ENCODE measurements at places on chromosomes 12 and 14. TPM values are rescaled to one million over a fixed set of nuclear protein-coding genes. Genes with fewer than 3 reads are reported as not detected.

The TMEM229B gene
- 4.1 TPM for total RNA-seq

The GLS2 gene
- total RNA-seq, result not detected

The AICDA gene
- total RNA-seq, result not detected

The PLXNC1 gene
- 9.2 TPM for total RNA-seq

The LDHB gene
- 89.6 TPM for total RNA-seq

The CD27 gene
- total RNA-seq, result 4.7 TPM

GRCh38 chr12:12718853-12719252 lies 1.7 kb downstream of the CDKN1B start:
- no peak for DNase-seq

- DNase-seq, result no peak
These were observed 381.5 kb upstream of the STXBP6 start for GRCh38 chr14:25431211-25432076.

- DNase-seq, result no peak
These were observed 343.2 kb downstream of the ZFP36L1 start for GRCh38 chr14:68449561-68450181.

DNA sequence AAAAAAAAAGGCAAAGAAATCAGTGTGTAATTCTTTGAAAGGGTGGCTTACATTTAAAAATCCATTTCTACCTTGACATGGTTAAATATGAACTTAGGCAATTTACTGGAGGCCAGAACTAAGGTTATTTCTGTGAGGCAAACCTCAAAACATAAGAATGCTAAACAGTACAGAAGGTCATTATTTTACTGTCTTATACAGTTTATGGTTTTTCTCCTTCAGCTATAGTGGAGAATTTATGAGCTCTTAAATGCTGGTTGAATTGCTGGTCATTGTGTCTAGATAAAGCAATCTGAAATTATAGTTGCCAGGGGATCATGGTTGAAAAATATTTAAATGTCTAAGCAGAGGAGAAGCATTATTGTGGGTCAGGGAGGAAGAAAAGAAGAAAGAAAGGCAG lies 70.5 kb downstream of the TRIM9 start:
- DNase-seq, result no peak

GRCh38 chr12:114735680-114736374 lies 51.9 kb upstream of the TBX3 start:
- DNase-seq, result no peak

DNA sequence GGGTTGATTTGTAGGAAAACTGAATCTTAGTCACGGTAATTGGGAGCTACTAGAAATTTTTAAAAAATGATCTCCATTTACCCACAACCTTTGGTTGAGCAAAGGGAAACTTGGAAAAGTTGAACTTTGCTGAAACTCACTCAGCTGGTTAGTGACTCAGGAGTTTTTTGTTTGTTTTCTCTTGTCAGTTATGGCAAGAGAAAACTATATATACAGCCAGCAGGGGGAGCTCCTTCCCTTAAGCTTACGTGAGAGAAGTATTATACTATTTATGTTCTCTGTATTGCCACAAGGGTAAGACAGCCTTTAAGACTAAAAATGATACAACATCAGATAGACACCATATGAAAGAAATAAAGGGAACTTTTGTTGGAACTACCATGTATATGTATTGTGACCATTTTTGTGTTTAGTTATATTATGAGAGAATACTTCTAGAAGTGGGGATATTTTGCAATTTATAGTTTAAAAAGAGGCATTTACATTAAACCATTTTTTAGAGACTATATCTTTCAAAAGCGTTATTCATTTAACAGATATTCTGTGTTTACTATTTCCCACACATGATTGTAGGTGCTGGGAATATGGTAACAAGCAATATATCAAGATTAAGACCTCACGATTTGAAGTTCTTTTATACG lies 28.1 kb upstream of the TBC1D30 start:
- no peak for DNase-seq

DNA sequence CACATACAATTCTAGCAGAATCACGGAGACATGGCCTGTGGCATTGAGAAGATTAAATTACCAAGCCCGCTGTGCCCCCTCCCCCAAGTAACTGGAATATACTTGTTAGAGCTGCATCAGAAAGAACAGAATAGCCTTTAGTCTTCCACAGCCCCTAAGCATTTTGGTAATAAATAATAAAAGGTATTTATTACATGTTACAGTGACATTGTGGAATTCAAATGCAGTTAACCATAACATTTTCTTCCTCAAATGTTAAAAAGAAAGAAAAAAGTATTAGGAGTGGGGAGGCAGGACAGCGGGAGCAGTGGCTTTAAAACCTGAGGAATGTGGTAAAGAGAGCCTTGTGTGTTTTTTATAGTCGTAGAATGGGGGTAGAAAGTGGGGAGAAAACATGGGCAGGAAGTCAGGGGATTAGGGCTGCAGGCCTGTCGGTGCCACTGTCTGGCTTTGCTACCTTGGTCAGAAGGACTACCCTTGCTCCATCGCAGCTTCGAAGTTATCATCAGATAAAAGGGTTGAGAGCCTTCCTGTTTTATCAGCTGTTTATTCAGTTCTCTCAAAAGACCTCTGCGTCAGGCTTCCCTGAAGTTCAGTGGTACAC lies 255.9 kb downstream of the MSRB3 start:
- DNase-seq, result no peak

DNA sequence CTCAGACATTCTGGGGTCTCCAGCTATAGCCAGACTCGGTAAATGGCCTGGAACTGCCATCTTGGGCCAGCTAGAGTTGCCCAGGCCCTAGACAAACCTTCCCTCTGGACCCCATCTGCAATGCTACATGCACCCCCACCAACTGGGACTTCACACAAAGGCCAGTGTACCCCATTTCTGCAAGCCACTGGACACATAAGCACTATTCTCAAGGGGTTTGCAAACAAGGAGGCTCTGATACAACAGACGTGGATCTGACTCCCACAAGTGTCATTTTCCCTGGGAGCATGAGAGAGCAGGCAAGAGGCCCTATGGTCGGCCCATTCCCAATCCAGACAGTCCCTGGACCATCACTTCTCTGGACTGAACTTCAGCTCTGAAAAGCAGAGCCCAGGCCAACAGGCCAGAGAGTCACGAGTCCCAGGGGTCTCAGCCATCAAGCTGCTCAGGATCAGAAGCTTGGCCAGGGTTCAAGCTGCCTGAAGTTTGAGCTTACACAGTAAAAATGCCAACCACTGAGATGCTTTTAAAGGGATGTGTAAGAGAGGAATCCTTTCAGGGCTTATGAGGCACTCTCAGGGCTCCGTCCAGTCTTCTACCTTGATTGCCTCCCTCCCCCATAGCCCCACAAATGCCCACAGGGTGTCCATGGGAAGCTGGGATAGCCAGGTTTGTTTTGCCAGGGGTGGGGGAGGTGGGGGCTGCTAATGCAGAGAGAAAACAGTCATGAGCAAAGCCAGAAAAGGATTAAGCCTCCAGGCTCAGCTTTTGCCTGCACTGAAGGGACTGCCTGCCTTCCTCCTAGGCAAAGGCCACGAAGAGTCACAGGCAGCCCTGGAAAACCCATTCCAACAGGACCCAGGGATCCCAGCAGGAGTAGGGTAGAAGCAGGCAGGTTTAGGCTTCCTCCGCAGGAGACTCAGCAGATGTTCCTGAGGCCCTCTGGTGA lies 31.7 kb upstream of the PNMA1 start:
- DNase-seq, result no peak

GRCh38 chr12:124759841-124760503 lies 103.7 kb downstream of the SCARB1 start:
- no peak for DNase-seq

GRCh38 chr14:85921241-85921640 lies 391.3 kb downstream of the FLRT2 start:
- DNase-seq, result no peak

DNA sequence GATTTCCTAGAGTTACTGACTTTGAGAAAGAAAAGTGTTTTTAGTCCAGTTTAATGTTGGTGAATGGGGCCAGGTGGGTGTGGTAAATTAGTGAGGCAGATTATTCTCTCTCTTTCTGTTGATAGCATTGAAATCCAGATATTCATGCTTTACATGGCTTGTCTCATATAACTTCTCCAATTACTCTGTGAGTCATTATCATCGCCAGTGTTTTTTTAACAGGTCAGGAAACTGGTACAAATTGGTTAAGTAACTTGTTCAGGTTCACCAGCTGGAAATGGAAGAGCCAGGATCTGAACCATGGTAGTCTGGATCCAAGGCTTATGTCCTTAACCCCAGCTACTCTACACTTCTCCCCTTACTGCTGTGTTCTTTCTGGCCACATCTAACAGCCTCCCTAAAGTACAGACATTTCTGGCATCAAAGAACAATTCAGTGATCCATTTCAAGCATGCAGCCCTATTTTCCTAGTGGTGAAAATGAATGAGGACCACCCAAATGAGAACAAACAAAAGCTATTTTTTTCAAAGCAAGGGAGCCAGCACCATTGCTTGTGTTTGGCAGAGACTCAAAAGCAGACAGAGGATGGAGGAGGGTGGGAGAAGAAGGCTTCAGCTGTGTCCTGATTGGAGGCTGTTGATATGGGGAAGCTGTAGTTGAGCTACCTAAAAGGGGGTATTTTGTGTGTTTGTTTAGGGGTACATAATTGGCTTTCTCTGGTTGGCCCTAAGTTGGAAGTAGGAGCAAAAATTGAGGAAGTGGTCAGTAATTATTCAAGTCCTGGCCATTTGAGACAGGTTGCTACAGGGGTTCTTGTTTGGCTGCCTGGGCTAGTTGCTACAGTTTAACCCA lies 1.7 kb downstream of the IRAK3 start:
- DNase-seq, result no peak

DNA sequence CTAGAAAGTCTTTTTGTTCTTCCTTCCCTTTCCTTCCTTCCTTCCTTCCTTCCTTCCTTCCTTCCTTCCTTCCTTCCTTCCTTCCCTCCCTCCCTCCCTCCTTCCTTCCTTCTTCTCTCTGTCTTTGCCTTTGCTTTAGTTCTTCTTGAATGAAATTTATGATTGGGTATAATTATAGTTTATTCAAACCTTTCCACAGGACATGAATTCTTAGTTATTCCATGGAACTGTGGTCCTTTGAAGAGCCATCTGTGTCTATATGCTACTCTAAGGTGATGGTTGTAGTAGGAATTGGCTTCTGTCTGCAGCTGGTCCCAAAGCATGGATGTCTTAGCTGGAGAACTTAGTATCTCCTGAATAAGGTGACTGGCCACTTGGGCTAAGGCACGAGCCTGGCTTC lies 64.8 kb downstream of the IGF1 start:
- no peak for DNase-seq

DNA sequence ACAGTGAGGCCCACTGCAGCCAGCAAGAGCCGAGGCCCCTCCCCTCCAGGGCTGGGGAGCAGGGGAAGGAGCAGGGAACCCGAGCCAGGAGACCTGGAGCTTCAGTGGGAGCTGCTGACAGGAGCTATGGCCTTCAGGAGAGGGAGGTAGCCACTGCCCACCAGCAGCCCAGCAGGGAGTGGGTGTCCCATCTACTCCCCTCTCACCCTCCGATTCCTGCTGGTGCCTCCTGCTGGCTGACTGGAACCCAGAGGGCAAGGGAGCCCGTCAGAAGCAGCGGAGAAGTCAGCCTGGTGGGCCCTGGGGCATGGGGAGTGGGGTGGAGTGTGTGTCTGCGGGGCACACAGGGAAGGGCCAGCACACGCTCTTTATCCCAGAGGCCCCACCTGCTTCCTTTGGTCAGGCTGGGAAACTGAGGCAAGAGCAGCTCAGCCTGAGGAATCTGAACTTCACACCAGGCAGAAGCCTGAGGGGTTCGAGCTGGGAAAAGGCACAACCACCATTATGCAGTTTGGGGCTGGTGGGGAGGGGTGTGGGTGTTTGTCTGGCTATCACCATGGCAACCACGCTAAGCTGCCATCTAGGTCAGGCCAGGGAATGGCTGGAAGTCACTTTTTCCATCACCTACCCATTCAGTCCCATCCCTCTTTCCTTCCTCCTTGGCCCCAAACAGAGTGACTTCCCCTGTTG lies 36.8 kb upstream of the PLEKHG6 start:
- DNase-seq, result no peak

DNA sequence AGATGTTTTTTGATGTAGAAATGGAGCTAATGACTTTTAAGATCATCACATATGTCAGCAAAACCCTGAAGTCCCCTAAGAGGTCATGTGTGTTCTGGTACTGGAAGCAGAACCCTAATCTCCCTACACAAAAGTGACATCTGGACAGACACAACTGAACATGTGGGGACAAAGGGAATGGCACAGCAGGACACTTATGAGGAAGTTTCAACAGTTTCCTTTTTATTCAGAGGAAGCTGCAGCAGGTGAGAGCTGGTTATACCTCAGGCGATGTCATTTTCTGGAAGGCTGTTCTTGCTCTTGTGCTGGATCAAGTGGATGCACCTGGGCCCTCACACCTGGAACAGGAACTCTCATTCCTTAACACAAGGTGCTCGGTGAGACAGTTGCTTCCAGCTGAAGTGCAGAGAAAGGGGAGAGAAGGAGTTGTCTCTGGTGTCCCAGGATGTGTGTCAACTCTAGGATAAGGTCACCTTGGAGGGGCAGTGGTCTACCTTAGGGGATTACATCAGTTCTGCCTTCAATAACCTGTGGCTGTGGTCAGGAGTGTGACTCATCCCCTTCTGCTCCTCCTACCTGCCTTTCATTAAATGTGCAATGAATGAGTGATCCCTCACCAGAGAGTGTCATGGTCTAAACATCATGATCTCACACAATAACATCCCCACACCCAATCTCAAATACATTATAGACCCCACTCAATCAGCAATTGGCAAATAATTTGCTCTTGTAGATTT lies 463.4 kb downstream of the TMEM121 start:
- DNase-seq, result no peak

DNA sequence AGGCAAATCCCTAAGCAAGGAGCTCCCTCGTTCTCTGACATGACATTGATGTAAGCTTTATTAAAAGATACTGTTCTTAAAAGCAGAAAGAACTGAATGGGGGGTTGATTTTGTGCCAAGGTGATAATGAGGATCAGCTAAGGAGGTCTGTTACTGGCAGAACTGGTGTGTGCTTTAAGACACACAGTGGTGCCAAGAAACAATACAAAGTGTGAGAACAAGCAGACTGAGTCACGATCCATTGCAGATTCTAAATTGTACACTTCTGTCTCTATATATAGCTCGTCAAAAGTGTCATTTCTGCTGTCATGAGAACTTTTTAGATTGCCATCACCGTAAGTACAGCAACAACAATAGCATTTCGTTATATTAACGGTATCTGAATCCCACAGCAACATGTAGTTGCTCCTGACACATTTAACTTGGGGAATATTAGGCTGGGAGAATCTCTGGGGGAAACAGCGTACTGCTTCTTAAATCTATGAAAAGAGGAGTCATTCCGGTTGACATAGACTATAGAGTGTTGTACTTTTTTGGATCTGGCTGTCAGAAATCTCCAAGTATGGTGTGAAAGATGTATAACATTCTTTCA lies 151.3 kb upstream of the PRKD1 start:
- DNase-seq, result no peak

DNA sequence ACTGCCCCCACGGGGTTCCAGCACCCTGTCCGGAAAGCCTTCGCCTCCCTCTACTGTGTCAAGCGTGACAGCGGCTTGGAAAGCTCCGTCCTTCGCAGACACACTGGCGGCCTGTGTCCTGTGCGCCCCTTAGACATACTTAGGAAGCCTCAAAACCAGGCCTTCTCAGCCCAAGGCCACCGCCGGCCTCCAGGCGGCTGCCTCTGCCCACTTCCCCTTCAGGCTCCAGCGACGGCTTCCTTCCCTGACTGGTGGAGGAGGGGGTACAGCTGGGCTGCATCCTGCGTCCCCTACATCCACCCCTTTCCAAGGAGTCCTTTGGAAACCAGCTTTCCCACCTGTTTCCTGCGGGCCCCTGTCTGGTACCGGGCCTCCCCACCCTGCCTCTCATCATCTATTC lies 2.5 kb upstream of the CACNA2D4 start:
- DNase-seq, result no peak

All from thoracic aorta (tissue), 2 donors.